ENCODE measurements at places on chromosomes 16 and 17.

GRCh38 chr17:57001541-57001940 lies 23.6 kb downstream of the SCPEP1 start:
- no peaks in the 10 kb centered on the region for H3K36me3 ChIP-seq
- no peak for DNase-seq
- no peaks in the 10 kb centered on the region for H3K4me1 ChIP-seq

- no peak overlapping the region for H3K4me3 ChIP-seq
- H3K36me3 ChIP-seq, result peaks cover 17% of the 10 kb centered on the region
- H3K4me1 ChIP-seq, result peaks cover 46% of the 10 kb centered on the region
- no peak for DNase-seq
- no peak overlapping the region for H3K27ac ChIP-seq
- peaks cover 57% of the 10 kb centered on the region for H3K27me3 ChIP-seq
Measured at GRCh38 chr17:36945959-36946725, 2.6 kb upstream of the AATF start.

GRCh38 chr17:29572691-29573557 lies 4.4 kb downstream of the TP53I13 start:
- H3K36me3 ChIP-seq, result peaks cover 31% of the 10 kb centered on the region
- H3K27me3 ChIP-seq, result peaks cover 1% of the 10 kb centered on the region
- H3K4me3 ChIP-seq, result no peak overlapping the region
- H3K27ac ChIP-seq, result no peak overlapping the region
- H3K4me1 ChIP-seq, result peaks cover 5% of the 10 kb centered on the region
- peak; percentile 45 for DNase-seq

- no peaks in the 10 kb centered on the region for H3K4me1 ChIP-seq
- H3K27ac ChIP-seq, result no peak overlapping the region
- no peak for DNase-seq
- H3K27me3 ChIP-seq, result peaks cover 1% of the 10 kb centered on the region
- no peaks in the 10 kb centered on the region for H3K36me3 ChIP-seq
Measured at GRCh38 chr17:6020376-6021010, 49.7 kb upstream of the WSCD1 start.

GRCh38 chr17:44972953-44973352 lies 4.8 kb upstream of the C1QL1 start:
- no peak for DNase-seq
- H3K4me1 ChIP-seq, result peaks cover 32% of the 10 kb centered on the region
- no peak overlapping the region for H3K4me3 ChIP-seq
- H3K27me3 ChIP-seq, result peaks cover 51% of the 10 kb centered on the region
- H3K27ac ChIP-seq, result peak overlapping the region; percentile 14

GRCh38 chr16:66483689-66484452 lies 56.8 kb downstream of the BEAN1 start:
- peak; percentile 68 for DNase-seq
- no peak overlapping the region for H3K4me3 ChIP-seq
- no peaks in the 10 kb centered on the region for H3K36me3 ChIP-seq
- H3K27me3 ChIP-seq, result no peaks in the 10 kb centered on the region

Data from activated T-helper 1 cell treated with anti-CD3 and anti-CD28 coated beads, Interleukin-12 subunit alpha, Interleukin-12 subunit beta, Interleukin-2, Interleukin-4 antibody, amounts not matched to agents 30 ng/mL and 10 ng/mL and 1 ng/mL, durations not matched to agents 14 hours and 24 hours and 36 hours (primary cell).